ENCODE measurements at places on chromosomes 4 and X.

GRCh38 chr4:5755161-5755560 lies 44.2 kb downstream of the EVC start:
- DNase-seq: no peak

GRCh38 chr4:36712013-36712412 lies 430.6 kb downstream of the DTHD1 start:
- DNase-seq: no peak

DNA sequence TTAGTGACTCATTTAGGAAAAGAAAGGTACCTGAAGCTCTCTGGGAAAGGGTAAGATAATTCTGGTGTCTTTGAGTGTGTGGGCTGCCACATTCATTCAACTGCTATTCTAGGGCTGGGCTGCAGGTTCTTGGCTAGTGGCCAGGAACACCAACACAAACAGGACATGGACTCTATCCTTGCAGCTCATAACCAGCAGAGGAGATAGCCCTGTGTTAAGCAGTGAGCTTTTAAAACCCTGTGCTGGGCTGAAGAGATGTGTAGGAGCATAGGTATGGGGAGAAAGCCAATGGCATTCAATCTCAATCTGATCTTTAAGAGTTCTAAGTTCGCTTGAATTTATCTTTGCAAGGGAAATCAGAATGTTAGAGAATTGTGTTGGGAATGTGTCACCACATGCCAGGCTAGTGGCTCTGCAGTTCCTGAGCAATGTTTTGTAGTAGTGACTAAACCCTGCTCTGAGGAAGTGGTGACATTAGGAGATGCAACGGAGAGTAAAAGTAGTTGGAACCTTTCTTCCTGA lies 39.2 kb downstream of the SGMS2 start:
- no peak for DNase-seq

- DNase-seq: no peak
Observed at GRCh38 chr4:155342142-155342541, 34.6 kb downstream of the MAP9 start.

GRCh38 chrX:21974011-21974385 lies 33.5 kb downstream of the SMS start:
- DNase-seq: no peak

DNA sequence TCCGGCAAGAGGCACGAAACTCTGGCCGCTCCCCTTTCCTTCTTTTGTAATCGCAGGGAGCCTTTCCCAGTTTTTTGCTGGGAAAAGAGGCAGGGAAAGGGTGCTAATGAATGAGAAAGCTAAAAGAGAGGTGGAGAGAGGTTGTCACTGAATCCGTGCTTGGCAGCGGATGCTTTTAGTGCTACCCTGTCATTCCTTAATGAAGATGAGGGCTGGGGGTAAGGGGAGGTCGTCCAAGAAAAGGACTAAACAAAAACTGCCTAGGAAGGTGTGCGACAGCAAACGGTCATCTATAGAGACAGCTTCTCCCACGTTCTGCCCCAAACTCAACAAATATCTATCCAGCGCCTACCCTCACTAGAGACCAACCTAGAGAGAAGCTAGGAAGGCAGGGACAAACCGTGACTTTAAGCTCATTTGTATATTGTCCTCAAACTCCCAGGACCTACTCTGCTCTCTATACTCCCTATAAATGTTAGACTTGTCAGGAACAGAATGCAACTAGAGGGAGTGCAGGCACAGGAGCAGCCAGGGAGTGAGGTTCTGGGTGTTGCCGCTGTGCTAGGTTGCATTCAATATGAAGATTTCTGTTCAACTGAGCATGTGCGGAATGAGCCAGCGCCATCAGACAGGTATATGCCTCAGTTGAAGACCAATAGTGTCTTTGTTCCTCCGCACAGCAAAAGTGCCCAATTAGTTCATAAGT lies 777 bp upstream of the CASK start:
- peak; percentile 35 for DNase-seq

- DNase-seq: peak; percentile 25
Observed at GRCh38 chrX:13876652-13877051, 59.8 kb upstream of the GPM6B start.

GRCh38 chr4:174154215-174154854 lies 129.1 kb downstream of the FBXO8 start:
- DNase-seq: no peak

DNA sequence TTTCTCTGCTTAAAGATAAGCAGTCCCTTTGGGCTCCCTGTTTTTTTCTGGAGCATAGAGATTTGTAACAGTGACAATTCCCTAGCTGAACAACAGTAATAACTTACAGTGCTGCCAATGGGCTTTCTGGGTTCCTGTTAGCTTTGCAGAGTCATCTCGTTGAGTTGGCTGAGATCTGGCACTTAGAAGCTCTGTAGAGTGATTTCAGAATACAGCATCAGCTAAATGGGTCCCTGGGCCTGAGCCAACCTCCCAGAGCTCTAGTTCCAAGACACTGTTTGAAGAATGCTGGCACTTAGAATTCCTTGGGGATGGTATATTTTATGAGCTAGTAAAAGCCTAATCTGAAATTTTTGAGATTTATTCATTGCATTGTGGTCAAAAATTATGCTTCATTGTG lies 43.5 kb upstream of the SERTM2 start:
- no peak for DNase-seq

DNA sequence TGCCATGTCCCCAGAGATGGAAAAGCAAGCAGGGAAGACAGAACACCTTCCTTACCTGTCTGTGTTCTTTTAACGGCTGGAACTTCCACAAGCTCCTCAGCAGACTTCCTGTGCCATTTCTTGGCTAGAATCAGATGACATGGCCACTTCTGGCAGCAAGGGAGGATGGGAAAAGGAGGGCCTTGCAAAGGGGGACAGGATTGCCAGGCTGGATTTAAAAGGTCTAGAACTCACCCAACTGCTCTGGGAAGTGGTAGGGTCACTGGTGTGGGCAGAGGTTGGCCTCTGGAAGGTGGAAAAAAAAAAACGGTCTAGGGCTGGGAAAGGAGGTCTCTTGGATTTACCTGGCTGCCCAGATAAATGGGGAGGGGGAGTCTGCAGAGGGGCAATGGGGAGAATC lies 1.6 kb upstream of the USP11 start:
- no peak for DNase-seq

DNA sequence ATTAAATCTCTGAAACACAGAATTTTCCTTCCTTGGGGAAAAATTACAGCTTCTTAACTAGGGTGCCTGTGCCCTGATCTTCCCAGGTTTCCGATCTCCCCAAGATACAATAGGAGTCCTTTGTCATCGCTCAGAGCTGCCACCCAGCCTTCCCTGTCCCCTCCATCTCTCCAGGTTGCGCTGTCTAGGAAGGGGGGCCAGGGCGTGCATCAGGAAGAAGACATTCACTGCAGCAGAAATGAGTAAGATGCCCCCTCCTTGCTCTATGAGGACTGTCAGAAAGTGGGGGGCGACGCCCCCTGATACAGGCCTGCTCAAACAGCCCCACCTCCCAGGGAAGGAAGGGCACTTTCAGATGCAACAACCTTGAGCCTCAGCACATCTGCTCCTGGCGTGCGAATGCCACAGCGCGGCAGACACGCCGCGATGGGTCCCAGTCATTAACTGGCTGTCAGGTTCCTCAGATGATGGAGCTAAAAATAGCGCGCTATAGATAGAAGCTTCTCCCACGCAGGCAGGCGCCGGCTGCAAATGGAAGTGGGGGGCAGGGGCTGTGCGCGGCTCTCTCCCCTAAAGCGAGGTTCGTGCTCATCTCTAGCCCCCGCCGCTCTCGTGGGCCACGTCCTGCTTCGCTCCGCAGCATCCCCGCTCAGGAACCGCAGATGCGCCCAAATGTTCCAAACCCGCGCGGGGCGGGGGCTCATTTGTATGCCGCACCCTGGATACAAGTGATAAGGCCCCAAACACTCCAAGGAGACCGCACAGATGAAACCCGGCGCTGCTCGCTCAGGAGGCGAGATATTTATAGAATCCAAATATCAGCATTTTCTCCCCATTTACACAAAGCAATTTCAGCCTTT lies 57.6 kb upstream of the LGI2 start:
- no peak for DNase-seq

DNA sequence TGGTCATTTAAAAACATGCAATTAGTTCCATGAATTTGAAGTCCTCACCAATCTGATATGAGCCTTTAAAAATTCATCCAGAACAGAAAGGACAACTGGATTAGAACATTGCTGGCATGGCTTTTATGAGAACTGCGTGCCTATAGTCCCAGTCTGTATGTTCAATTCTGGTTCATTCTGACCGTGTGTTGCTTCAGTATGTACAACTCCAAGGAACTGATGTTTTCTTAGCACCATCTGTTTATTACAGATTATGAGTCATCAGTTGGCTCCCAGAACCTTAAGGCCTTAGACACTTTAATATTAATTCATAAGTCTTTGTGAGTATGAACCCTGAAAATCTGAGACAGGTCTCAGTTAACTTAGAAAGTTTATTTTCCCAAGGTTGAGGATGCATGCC lies 115.0 kb downstream of the CEP44 start:
- no peak for DNase-seq

GRCh38 chr4:111992351-111993168 lies 152.7 kb upstream of the FAM241A start:
- no peak for DNase-seq

DNA sequence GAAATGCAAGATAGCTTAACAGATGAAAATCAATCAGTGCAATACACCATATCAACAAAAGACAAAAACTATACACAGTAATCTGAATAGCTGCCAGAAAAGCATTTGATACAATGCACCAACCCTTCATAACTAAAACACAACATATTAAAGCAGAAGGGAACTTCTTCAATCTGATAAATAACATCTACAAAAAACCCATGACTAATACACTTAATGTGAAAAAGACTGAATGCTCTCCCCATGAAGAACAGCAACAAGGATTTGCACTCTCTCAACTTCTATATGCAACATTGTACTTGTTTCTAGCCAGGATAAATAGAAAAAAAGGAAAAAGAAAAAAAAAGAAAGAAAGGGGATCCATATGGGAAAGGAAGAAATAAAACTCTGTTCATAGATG lies 139.7 kb downstream of the RBM47 start:
- DNase-seq: no peak

DNA sequence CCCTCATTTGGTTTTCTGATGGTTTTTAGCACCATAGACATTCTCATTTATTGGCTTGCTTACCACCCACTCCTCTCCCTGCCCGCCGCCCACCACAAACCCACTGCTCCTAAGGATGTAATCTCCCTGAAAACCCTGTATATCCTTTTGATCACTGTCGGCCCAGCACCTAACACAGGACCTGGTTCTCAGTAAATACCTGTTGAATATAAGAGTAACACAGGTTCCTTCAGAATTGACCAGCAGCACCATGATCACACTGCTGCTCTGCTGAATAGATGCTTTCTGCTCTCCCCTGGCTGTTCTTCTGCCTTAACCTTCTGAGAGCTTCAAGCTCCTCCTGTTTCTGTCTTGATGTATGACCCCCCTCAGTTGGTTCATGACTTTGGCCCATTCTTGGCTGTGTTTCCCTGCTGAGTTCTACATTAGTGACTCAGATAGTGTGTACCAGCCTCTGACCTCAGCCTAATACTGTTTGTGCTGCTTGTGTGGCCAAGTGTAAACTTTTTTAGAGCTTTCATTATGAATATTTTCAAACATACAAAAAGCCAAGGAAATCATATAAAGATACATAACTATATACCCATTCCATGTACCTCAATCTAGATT lies 265.3 kb downstream of the FRMPD4 start:
- no peak for DNase-seq

DNA sequence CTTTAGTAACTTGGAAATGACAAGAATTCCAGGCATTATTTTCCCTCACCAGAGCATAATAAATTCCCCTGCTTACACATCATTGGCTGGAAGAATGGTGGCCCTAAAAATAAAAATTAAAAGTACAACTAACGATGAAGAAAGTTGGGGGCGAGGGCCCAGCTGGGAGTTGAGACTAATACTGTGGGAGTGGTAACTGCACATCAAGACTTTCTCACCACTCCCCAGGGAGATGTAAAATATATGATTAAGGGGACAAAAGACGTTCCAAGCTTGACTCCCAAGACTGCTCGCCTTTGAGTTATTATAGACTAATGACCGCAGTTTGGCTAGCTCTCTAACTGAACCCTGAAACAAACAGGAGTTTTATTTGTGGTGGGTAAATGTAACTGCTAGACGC lies 30.0 kb downstream of the SMIM31 start:
- DNase-seq: no peak

DNA sequence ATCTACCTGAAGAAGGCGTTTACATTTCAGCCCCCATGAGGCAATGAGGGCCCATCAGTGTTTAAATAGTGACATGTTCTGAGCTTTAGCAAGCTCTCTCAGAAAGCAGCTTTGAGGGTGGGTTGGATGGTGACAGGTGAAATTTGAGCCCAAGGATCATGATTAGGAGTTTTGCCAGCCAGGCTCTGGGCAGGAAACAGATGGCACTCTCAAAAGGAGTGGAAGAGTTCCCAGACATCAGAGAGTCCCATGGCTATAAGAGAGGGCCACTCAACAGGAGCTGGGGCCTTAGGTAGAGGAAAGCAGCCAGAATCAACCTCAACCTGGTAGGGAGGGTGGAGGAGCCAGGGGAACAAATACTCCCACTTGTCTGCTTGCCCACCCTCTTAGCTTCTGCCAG lies 499.8 kb downstream of the MID1IP1 start:
- no peak for DNase-seq

GRCh38 chr4:154464654-154465053 lies 26.9 kb downstream of the DCHS2 start:
- no peak for DNase-seq

DNA sequence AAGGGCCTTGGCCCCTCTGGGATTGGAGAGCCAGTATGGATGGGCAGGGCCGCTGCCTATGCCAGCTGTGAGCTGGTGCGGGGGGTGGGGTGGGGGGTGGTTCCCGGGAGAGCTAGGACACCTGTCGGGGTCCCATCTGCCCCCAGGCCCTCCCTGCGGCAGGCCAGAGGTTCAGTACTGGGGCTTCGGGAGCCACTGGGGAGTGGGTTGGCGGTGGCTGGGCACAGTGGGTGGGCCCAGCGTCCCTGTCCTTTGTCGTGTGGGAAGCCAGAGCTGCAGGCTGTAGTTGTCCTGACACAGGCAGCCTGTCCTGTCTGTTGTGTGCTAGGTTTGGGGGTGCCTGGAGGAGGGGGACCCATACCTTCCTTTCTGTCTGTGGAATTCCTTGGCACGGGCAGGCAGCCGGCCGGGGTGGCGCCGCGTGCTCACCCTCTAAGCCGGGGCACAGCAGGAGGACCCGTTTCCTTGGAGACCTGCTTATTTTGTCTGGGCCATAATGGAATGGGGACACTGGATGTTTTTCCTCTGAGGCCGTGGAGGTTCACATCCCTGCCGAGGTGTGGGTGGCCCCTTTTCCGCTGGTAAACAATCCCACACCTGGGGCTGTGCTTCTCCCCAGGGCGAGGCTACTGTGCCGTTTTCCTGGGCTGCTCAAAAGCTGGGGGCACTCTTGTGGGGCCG lies 14.8 kb downstream of the DOK7 start:
- no peak for DNase-seq

All from right hindlimb (tissue), 1 donor.